ENCODE measurements at places on chromosomes 16 and 17. TPM values are rescaled to one million over a fixed set of nuclear protein-coding genes. Genes with fewer than 3 reads are reported as not detected.

VTN gene
- 22.7 TPM for total RNA-seq

PPP1R27 gene
- 0.39 TPM for total RNA-seq

KRTAP3-2 gene
- 0.42 TPM for total RNA-seq

SPEM1 gene
- total RNA-seq, result not detected

HLF gene
- total RNA-seq, result 0.23 TPM

TEKT3 gene
- total RNA-seq, result 0.27 TPM

CD7 gene
- total RNA-seq, result 0.07 TPM

STX1B gene
- 1.8 TPM for total RNA-seq

ABCC6 gene
- total RNA-seq, result 0.95 TPM

TNP2 gene
- total RNA-seq, result not detected

CTNS gene
- 10.4 TPM for total RNA-seq
